ENCODE measurements at places on chromosomes 7 and 10.

DNA sequence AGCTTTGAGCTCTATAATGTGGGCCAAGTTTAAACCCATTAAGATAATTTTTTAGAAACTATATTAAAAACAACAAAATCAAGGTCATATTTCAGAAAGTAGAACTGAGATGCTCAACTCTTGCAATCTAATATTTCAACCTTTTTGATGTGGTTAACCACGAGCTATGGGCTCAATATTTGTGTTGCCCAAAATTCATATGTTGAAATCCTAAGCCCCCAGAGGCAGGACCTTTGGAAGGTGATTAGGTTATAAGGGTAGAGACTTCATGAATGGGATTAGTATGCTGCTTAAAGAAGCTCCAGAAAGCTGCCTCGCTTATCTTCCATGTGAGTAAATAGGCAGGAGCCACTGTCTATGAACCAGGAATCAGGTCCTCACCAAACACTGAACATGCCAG lies 284.4 kb downstream of the CRPPA start:
- DNase-seq = no peak

DNA sequence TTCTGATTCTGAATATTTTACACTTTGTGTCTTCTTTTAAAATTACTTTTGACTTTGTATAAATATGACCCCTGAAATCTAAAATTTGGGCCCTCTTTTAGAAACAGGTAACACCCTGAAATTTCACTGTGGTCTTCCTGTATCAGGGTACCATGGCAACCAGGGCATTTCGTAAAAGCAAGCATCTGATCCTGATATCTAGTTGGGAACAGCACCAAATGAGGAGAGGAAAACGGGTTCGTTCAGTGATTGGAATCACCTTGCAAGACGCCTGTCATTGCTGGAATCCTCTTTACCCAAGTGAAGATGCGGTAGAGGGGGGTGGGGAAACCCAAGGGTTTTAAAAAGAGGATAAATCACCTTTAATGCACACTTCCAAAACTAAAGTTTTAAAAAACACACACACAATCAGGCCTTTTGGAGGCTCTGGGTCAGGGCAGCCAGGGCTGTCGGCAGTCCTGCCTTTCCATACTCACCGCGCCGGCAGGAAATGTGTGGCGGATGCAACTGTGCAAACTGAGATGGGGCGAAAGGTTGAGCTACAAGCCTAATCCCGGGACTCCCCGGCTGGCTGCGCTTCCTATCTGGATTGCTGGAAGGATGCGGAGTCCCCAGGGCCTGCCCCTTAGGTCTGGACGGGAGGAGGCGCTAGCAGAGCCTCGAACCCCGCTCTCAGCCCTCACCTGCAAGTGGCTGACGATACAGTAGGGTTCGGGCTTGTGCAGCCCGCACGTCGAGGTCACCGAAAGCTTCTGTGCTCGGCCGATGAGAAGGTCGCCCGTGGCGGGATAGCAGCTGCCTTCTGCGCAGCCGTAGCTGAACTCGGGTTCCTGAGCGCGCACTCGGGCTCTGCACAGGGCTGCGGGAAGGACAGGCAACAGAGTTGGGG lies 1.8 kb downstream of the LAMB1 start:
- no peak for DNase-seq

DNA sequence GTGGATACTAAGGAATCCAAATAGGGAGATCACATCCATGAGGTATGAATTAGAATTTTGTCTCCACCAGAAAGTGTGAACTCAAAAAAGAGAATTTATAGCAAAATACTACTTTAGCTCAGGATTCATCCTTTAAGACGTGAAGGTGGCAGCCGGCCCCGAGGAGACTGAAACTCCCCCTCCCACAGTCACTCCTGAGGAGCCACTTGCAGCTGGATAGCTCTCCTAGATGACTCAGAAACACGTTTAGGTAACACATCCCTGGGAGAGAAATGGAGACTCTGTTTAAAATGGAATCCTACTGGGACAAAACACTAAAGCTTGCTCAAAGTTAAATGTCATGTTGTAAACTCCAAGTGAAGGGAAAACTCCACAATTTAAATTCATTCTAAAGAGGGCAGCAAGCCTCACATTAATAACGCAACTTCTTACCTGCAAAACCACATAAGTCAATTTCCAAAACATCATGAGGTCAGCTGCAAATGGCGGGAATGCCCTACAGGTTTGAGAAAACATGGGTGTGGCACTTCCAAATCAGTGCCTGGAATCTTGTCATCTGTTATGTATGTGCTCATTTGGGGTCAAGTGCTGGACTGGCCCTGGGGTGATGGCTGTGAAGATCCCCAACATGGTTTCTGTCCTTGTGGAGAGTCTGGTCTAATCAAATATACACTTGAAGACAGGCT lies 46.2 kb downstream of the ICA1 start:
- no peak for DNase-seq

GRCh38 chr10:82874671-82875070 lies 999.7 kb downstream of the NRG3 start:
- DNase-seq = no peak

GRCh38 chr7:132109769-132110168 lies 466.5 kb downstream of the PLXNA4 start:
- no peak for DNase-seq

- DNase-seq = no peak
Observed at GRCh38 chr7:78139335-78139734, 340.8 kb downstream of the PHTF2 start.

DNA sequence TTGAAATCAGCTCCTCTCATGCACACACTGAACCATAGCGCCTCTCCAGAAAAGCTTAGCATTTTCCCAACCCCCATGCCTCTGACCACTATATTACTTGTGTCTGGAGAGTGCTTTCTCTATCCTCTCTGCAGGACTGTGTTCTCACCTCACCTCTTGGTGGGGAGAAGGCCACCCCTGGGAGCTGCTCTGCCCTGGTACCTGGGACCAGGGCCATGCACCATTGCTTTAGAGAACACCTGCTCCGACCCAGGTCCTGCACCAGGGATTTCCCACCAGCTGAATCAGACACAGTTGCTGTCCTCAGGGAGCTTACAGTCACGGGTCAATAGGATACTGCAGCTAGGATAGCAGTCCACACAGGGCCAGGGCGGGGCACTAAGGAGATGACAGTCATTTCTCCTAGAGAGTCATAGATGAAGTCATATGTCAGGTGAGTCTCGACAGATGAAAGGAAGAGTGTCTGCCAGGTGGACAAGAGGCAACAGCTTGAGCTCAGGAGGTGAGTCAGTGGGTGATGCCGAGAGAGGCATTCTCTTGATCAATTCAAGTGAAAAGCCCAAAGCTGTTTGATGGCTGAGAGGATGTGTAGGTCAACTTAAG lies 619 bp upstream of the LMTK2 start:
- DNase-seq = no peak

GRCh38 chr10:5317547-5318107 lies 47.1 kb upstream of the UCN3 start:
- DNase-seq = peak; percentile 46

GRCh38 chr7:158805937-158806336 lies 23.4 kb downstream of the ESYT2 start:
- no peak for DNase-seq

DNA sequence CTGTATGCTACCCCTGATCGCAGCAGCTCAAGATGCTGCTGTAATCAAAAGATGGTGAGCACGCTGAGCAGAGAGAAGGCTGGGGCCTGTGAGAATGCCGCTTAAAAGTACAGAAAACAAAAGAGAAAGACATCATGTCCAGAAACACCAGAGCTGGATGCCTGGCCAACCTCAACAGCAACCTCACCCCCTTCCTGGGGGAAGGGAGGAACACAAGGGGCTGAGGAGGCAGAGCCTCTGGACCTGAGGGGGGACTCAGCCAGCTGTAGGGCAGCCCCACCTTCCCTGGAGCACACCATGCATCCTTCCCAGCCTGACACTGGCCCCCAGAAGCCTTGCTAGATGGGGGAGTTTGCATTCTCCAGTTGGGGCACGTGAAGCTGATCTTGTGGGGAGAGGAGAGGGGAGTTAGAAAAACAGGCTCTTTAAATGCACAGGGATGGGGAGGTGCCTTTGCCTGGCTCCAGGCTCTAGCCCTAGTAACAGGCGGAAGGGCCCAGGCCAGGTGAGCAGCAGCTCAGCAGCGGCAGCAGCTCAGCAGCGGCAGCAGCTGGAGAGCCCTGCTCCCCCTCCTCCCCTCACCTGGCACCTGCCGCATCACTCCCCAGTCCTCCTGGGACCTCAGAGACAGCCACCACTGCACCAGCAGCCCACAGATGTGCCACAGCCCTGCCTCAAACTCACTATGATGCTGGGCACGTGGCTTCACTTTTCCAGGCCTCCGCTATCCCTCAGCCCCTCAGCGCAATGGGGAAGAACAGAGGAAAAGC lies 156.3 kb downstream of the NEURL1 start:
- DNase-seq = no peak

DNA sequence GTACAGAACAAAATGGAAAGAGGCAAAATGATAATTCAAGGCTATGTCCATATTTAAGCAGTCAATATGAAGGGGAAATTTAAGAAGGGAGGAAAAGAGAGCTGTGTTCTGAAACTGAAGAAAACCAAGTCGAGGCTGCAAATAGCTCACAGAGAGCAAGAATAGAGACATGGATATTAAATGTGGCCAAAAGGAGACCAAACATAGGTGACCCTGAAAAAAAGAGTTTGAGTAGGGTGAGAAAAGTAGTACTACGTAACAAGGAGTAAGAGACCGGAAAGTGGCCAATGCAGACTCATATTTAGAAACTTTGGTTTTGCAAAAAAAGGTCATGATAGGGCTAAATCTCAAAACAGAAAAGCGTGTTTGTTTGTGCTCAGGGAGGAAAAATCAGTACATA lies 84.6 kb downstream of the GNAT3 start:
- no peak for DNase-seq

DNA sequence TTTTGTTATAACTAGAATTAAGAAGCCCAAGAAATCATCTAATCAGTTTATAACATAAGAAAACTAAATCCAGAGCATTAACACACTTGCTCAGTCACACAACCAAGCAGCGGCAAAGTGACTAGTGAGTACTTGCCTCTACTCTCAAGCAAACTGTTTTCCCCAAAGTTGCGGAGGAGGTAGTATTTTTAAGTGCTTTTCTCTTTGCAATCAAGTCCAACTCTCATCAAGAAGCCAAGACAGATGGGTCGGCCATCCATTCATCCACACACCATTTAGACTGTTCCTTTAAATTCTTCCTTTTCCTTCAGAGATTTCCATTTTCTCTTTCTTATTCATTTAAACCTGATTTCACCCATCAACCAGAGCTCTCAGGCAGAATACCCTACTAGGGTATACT lies 25.4 kb downstream of the ARHGAP21 start:
- no peak for DNase-seq

DNA sequence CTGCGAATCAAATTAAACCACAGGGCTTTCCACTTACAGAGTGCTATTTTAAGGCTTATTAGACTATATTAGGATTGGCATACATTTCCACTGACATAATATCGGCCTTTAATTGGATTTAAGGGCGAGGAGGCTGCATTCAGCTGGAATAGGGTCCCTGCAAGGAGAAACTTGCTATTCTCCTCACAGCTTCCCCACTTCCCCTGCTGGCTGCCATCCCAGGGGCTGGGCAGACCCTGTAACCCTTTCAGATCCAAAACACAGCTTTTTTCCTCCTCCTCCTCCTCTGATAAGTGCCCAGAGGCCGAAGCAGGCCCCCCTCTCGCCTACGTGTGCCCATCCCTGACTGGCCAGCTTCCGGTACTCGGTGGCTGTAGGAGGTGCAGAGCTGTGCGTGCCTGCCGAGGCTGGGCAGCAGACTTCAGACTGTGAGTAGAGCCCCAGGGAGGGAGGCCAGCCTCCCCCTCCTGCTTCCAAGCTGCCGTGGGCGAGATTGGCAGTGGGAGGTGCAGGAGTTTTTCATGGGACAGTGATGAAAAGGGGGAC lies 224.2 kb downstream of the PLXNA4 start:
- no peak for DNase-seq

GRCh38 chr7:28977881-28978280 lies 19.8 kb upstream of the TRIL start:
- no peak for DNase-seq

DNA sequence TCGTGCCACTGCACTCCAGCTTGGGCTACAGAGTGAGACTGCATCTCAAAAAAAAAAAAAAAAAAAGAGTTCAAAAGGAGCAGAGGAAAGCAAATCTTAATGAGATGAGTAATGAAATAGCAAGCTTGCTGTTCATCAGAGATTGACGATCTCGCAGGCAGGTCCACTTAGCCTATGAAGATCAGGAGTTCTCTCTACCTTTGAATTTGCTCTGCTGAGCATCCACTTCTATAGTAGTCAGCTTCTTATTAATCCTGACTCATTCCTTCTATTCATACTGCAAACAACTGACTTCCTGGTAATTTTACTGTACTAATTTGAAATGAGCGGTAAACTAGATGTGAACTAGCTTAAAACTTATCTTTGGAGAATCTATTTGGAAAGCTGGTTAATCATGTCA lies 1014.6 kb downstream of the GATA3 start:
- no peak for DNase-seq

DNA sequence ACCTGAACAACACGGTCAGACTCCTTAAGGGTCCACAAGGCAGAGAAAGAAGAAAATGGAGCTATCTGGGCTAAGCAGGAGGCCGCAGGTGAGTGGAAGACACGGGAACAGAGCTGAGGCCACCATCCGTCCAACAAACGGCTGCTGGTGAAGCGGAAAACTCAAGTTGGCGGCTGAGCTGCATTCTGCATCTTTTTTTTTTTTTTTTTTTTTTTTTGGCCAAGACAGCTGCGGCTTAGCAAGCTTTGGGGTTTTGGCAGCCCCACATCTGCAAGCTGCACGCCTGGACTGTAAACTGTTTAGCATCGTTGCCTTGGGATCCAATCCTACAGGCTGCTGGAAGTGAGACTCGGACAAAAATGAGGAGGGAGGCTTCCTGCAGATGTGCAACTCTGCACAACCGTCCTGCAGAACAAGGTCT lies 37.4 kb downstream of the RGS10 start:
- no peak for DNase-seq

- DNase-seq = no peak
Observed at GRCh38 chr7:158125091-158125490, 462.5 kb downstream of the PTPRN2 start.

- DNase-seq = no peak
Observed at GRCh38 chr10:72173619-72174296, 42.1 kb upstream of the ANAPC16 start.

GRCh38 chr10:44860811-44861736 lies 50.1 kb upstream of the TMEM72 start:
- DNase-seq = no peak

- DNase-seq = no peak
Observed at GRCh38 chr7:94621120-94621519, 34.8 kb downstream of the SGCE start.

DNA sequence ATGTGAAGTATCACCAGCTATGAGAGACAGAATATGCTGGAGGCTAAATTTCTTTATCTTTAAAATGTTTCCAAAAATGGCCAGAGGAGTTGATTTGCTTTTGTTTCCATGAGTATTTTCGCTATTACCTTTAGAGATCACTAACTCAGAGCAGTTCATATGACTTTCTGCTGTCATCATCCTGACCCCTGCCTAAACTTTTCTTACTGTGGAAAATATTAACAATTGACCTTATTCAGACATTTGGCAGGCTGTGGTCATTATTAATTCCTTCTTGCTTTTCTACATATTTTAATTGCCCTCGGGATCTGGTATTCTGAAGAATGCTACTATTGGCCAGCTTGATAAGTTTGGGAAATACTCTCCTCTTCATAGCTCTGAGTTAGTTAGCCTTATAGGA lies 156.5 kb downstream of the EXOC4 start:
- no peak for DNase-seq

GRCh38 chr7:24587853-24588252 lies 14.6 kb downstream of the PALS2 start:
- no peak for DNase-seq

- DNase-seq = no peak
Observed at GRCh38 chr7:1580422-1581030, 10.7 kb upstream of the PSMG3 start.

- no peak for DNase-seq
Observed at GRCh38 chr10:31087011-31087410, 55.3 kb upstream of the ZNF438 start.

Measured in activated CD8-positive, alpha-beta memory T cell treated with anti-CD3 and anti-CD28 coated beads for 48 hours (primary cell).